Stimulated activated naive CD8-positive, alpha-beta T cell treated with anti-CD3 and anti-CD28 coated beads, Interleukin-15, Interleukin-2, amounts not matched to agents 100 U/mL and 50 U/mL, for 24 hours (primary cell): ENCODE measurements at places on chromosomes 6 and 20.

GRCh38 chr6:14189074-14189473 is 71.5 kb downstream of the CD83 start:
- no peak for DNase-seq

DNA sequence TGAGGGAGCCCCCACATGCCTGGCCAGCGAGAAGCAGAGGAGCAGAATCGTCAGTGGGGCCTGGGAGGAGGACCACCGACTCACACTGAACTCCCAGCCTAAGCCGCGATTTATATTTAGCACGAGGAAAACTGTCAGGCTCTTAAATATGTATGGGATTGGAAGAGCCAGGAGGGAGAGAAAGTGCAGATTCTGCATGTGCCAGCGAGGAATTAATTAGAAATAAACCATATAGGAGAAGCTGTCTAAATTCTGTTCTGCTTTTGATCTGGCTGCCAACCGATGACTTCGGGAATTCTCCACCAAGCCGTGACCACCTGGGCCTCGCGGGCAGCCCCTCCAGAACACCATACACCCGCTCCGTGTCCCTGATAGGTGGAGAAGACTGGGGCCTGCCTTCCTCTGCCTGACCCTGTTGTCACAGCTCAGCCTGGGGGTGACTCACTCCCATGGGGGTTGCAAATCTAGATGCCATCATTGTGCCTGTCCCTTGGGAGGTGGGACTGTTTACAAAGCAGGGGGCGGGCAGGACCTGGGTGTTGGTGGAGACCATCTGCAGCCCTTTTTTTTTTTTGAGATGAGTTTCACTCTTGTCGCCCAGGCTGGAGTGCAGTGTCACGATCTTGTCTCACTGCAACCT is 91.1 kb upstream of the PMEPA1 start:
- DNase-seq, result no peak

- no peak for DNase-seq
These were observed 47.2 kb upstream of the ELOVL5 start for GRCh38 chr6:53395986-53396385.

GRCh38 chr20:54308804-54309203 is 100.9 kb downstream of the PFDN4 start:
- no peak for DNase-seq

DNA sequence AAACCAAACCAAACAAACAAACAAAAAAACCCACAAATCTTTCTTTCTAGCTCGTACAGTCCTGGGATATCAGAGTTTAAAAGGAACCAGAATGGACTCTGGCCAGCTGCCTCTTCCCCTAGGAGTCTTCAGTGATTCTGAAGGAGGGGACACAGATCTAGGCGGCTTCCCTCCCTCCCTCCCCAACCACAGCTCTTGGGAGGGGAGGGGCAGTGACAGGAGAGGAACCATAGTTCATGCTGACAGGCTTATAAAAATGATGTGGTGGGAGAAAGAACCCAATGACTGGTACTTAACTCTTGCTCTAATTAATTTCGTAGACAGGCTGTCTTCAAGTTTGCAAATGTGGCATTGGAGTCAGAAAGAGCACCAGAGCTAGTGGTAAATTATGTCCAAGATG is 56.0 kb downstream of the NPEPL1 start:
- no peak for DNase-seq

DNA sequence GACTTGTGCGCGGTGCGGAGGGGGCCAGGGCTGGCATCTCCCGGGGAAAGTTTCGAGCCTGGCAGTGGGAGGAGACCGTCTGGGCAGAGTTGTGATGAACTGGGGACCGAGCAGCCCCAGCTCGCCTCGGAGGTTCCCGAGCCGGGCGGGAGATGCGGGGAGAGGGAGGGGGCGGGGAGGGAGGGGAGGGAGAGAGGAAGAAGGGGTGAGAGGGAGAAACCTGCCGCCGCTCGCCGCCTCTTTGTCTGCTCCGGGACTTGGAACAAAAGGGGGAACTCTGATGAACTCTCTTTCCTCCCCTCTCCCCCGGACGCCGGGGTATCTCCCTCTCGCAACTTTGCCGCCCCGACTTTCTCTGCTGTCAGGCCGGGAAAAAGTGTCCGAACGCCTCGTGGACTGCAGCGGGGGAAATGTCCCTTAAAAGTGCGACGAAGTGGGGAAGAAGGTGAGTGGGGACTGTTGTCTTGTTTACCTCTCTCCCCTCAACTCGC is 72.7 kb downstream of the SOX4 start:
- peak; percentile 10 for DNase-seq

GRCh38 chr6:105545947-105546731 is 143.3 kb upstream of the PREP start:
- no peak for DNase-seq

DNA sequence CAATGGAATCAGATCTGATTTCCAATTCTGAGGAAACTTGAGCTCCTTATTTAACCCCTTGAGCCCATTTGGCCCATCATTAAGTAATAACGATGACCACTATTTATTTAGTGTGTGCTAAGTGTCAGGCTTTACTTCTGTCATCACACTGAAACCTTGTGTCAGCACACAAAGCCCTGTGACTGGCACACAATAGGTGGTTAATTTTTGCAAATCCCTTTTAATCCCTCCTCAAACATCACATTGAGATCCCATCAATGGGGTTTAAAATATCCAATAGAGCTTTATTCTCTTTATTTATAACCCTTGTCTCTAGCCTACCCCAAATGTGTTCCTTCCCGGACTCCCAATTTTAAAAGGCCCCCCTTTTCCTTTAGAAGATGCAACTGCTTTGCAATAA is 656.8 kb upstream of the CHD6 start:
- no peak for DNase-seq

DNA sequence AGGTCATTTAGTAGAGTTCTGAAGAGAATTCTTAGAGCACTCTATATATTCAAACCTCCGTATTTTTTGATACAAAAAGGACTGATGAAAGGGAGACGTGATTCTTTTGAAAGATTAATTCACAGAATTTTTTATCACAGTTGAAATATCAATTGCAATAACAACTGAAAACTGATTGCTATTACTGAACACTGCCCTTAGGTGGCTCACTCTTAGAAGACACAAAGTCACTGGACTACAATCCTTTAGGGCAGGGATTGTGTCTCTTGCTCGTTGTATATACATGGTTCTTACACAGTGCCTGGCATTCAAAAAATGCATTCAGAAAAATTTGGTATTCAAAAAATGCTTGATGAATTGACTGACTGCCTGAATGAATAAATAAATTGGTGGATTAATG is 17.1 kb upstream of the CALHM6 start:
- DNase-seq, result no peak

DNA sequence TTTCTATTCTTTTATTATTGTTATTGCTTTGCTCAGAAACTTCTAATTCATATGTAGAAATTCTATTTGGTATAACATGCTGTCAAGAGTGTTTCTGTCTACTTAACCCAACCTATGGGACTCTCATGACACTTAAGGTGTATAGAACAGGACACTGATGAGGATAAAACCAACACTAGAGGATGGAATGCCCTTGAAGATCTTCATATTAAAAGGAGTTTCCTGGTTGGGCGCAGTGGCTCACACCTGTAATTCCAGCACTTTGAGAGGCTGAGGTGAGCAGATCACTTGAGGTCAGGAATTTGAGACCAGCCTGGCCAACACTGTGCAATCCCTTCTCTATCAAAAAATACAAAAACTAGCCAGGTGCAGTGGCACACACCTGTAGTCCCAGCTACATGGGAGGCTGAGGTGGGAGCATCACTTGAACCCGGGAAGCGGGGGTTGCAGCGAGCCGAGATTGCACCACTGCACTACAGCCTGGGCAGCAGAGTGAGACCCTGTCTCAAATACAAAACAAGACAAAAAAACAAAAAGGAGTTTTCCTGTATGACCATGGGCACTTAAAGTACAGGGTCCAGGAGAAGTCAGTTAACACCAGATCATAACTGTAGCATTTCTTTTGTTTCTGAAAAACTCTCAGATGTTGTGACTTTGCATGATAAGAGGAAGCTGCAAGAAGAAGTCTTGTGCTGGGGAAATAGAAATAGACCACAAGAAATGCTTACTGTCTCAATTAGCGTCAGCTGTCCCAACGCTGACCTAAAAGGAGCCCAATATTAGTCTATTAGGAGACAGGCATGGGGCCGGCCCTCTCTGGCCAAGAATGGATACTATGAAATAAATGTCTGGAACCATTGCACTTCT is 38.9 kb upstream of the CD2AP start:
- no peak for DNase-seq

GRCh38 chr6:166450167-166450873 is 67.6 kb upstream of the MPC1 start:
- no peak for DNase-seq

DNA sequence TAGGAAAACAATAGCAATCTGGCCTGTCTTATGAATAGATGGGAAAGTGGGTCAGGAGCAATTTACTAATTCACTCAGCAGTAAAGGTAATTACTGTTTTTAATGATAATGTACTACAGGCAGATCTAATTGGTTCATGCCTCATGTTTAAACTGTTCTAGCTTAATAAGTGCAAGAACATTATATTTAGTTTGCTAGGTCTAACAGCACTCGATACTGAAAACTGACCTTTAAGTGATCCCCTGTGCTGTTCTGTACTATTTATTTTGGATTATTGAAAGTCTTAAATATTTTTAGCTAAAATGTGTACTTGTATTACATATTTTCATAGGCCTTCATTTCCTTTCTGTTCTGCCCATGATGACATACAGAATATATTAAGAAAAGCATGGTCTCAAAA is 998.0 kb upstream of the GJE1 start:
- no peak for DNase-seq

DNA sequence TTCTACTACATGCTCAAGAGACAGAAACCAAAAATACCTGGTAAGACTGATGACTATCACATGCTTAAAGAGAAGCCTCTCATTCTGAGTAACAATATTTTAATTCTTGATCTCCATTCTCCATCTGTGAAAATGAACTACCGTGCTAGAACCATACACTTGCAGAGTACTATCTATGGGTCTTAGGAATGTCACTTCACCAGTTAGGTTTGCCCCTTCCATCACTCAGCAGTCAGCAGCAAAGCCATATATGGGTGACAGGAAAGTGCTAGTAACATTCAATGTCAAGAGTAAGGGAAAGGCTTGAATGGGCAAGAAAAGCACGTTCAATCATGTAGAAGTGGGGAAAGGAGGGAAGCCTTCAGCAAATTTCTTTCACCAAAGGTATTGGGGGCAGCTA is 2.3 kb downstream of the DNAAF9 start:
- no peak for DNase-seq

DNA sequence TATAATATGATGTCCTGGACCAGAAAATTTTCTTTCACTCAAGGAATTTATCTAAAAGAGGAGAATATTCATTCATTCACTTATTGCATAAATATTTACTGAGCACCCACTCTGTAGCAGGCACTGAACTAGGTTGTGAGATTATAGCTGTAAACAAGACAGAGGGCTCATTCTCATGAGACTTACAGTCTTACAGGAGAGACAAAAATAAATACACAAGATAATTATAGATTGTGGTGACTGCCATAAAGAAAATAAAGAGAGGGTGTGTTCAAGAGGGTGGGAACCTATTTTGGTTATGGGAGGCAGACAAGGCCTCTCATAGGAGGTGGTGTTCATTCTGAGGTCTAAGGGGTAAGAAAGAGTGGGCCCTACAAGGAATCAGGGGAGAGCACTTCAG is 109.9 kb upstream of the SUPT3H start:
- DNase-seq, result no peak

- no peak for DNase-seq
These were observed 26.5 kb downstream of the TM9SF4 start for GRCh38 chr20:32135983-32136515.

- DNase-seq, result no peak
These were observed 134.3 kb downstream of the MAN1A1 start for GRCh38 chr6:119215309-119215708.

DNA sequence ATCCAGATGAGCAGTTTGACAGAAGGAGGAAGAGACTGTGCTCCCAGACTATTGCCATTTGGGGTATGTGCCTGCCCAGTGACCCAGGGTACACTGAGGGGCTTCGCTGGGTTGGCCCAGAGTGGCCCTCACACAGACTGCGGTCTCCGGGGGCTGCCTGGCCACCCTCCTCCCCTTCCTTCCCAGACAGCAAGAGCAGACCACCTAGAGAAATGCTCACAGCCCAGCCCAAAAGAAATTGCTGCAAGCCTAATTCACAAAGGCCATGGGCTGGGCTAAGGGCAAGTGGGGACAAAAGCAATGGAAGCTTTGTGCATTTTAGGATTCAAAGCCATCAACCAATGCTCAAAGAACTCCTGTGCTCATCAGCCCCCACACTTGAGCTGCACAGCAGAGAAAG is 277.6 kb downstream of the CDC5L start:
- no peak for DNase-seq

DNA sequence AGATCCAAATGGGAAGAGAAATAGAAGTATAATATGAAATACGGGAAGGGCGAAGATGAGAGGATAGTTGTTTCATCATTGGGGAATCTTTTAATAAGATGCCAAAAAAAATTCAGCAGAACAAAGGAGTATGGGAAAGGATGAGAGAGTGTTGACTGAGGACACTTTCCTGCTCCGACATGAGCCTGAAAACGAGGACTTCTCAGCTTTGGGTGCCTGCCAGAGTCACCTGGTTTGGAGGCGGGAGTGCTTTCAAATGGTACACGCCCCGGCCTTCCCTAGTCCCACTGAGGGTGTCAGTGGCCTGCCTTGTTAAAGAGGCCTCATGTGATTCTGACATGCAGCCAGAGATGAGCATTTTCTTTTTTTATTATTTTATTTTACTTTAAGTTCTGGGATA is 250.9 kb downstream of the ANKRD60 start:
- no peak for DNase-seq

- DNase-seq, result no peak
These were observed 174.4 kb upstream of the FOXA2 start for GRCh38 chr20:22758815-22759214.

DNA sequence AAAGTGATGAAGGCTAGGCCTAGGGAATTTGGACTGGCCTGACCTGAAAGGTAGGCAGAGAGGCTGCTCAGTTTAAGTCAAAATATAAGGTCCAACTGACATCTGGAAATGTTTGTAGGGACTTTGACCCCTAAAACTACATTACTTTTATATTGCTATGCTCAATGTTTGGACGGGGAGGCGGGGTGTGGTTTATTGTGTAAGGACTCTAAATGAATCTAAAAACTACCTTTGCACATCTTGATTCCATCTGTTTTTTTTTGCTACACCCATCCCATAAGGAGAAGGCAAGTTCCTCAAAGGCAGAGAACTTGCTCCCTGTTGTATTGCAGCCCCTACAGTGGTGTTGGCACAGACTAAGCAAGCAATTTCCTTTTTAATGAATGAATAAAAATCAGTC is 227.1 kb downstream of the HACE1 start:
- DNase-seq, result no peak

- DNase-seq, result no peak
These were observed 380.1 kb downstream of the THBS2 start for GRCh38 chr6:168873278-168874190.

- no peak for DNase-seq
These were observed 754.1 kb downstream of the CBLN4 start for GRCh38 chr20:55251170-55251569.

- DNase-seq, result no peak
These were observed 325.9 kb upstream of the EPHA7 start for GRCh38 chr6:93745306-93745705.

- no peak for DNase-seq
These were observed 162.2 kb downstream of the KCNQ5 start for GRCh38 chr6:72784071-72784470.
